ENCODE measurements at places on chromosomes 2 and 18.

DNA sequence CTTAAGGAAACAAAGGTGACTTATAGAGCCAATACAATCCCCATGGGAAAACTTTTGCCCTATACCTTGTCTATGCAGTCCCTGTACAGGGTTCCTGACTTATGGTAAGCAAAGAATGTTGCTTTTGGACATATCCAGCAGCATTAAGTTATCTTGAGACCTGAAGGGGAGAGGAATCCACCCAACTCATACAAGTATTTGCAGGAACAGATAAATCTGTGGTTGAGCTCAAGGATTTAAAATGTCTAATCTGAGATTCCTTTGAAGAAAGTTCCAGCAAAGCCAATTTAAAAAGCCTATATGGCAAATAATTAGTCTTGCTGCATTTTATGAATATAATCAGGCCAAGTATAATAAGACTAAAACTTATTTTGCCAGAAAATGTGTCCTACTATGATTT is 739.5 kb upstream of the CDH2 start:
- DNase-seq: no peak

GRCh38 chr2:120485096-120485495 is 139.2 kb downstream of the INHBB start:
- DNase-seq: no peak

DNA sequence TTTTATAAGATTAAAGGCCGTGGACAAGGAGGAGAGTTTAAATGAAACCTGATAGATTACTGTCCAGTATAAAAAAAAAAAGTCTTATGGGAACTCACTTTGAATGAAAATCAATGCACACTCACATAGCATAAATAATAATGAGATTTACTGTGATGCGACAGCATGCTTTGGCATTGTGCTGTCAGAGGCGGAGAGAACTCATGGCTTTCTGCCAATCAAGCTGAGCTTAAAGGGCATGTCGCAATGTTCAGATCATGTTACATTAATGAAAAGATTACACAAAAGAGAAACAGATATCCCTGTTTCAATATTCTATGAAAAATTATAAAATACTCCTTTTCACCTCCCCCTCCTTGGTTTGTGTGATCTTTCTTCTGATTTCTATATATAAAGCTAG is 310.8 kb downstream of the ERBB4 start:
- DNase-seq: no peak

DNA sequence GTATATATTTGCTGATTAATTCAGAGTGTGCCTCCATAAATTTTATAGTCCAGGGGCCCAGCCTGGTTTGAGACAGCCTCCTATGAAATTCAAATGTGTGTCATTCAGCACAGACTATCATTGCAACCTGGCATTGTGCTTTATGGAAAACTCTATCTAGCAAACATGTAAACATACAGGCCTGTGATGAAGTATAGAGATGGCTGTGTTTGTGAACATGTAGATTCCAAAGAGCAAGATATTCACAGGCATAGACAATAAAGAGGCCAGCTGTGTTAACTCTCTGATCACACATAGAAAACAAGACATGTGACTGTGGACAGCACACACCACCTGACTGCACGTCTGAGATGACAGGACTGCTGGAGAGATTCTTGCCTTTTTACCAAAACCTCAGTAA is 297.9 kb downstream of the EN1 start:
- DNase-seq: no peak

DNA sequence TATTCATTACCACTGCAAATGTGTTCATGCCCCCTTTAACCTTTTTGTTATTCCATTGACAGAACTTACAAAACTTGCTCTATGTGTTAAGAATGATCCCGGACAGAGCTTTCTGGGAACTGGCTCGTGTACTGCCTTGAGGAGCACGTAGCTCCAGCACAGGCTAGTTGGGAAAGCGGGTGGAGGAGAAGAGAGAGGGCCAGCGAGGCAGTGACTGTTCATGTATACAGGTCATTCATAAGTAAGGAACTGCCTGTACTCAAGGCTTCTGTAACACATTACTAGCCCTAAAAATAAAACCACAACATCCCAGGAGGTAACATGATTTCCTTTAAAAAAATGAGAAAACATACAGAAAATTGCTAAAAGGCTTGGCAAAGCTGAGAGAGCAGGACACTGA is 109.0 kb downstream of the STK39 start:
- no peak for DNase-seq

Measured in suppressor macrophage treated with lipopolysaccharide for 4 hours (primary cell).